ENCODE measurements at places on chromosomes 5 and 9.

GRCh38 chr9:91835216-91835615 lies 114.8 kb downstream of the ROR2 start:
- H3K27ac ChIP-seq, result no peak overlapping the region
- H3K4me3 ChIP-seq, result no peak overlapping the region
- H3K4me1 ChIP-seq, result peaks cover 61% of the 10 kb centered on the region
- peaks cover 9% of the 10 kb centered on the region for H3K27me3 ChIP-seq

- DNase-seq, result no peak
- H3K27me3 ChIP-seq, result peaks cover 6% of the 10 kb centered on the region
- no peak overlapping the region for H3K27ac ChIP-seq
- H3K4me3 ChIP-seq, result no peak overlapping the region
- H3K4me1 ChIP-seq, result peaks cover 8% of the 10 kb centered on the region
Measured at GRCh38 chr5:141765896-141766551, 84.0 kb upstream of the ARAP3 start.

DNA sequence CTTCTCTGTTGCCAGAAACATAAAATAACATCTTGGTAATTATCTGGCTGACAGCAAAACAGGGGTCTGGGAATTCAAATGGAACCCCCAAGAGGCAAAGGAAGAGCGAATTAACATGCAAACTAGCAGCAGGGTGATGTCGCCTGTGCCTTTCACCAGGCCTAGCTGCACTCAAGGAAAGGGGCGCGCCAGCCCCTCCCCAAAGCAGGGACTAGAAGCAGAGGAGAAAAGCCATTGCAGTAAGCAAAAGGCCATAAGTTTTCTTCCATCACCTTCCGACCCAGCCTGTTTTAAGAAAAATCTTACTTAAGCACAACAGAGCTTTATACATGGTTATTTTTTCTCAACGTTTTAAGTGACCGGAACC lies 539 bp downstream of the POC5 start:
- H3K27me3 ChIP-seq, result peaks cover 6% of the 10 kb centered on the region
- H3K4me1 ChIP-seq, result peaks cover 11% of the 10 kb centered on the region
- H3K27ac ChIP-seq, result peak overlapping the region; percentile 97
- peak overlapping the region; percentile 96 for H3K4me3 ChIP-seq
- no peaks in the 10 kb centered on the region for H3K36me3 ChIP-seq

DNA sequence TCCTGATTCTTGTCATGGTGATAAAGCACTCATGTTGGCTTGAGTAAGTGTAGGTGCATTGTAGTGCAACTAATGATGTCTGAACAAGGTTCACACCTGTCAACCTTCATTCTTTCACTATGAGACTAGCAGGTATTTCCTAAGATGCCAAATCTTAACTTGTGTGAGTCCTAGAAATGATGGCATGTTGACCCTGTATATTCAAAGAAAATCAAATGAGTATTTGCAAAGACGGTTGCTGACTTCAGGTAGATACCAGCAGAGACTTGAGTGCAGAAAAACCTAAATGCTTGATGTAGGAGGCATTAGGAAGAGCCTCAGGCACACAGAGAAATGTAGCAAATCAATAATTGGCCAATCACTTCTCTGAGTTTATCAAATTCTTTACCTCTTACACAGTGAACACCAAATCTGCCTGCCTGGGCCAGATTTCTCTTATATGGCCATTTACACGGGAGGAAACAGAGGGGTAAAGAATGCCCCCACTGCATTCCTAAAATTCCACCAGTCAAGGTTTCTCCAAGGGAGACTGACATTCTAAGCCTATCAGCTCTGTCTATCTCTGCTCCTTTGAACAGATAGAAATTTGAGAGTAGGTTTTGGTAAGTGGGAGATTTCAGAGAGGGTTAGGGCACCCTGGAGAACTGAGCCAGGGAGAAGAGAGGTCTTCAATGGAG lies 488.6 kb upstream of the WWC1 start:
- DNase-seq, result no peak
- no peak overlapping the region for H3K4me3 ChIP-seq
- H3K36me3 ChIP-seq, result no peaks in the 10 kb centered on the region
- H3K27me3 ChIP-seq, result peaks cover 1% of the 10 kb centered on the region
- H3K4me1 ChIP-seq, result no peaks in the 10 kb centered on the region
- no peak overlapping the region for H3K27ac ChIP-seq

DNA sequence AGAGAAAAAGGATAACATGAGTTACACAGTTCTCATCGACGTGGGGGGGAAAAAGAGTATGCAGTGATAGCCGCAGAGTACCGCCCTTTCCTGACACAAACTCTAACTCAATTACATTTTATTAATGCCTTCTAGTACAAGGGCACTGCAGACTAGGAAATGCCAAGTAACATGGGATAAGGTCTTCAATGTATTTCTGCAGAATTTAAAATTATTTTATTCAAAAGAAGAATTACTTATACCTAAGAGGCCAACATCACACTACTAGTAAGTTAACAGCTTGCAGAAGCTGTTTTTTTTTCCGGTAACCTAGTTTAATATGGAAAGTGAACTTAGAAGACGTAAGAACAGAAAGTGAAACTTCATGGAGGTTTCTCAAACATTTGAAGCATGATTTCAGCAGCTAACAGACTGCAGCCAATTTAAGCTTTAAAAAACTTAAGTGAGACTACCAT lies 3.9 kb downstream of the SETX start:
- no peak overlapping the region for H3K4me3 ChIP-seq
- DNase-seq, result no peak
- H3K27me3 ChIP-seq, result peaks cover 3% of the 10 kb centered on the region
- H3K27ac ChIP-seq, result no peak overlapping the region
- H3K36me3 ChIP-seq, result no peaks in the 10 kb centered on the region

Data from glutamatergic neuron (in vitro differentiated cells).